HEK293T (cell line): ENCODE measurements at places on chromosomes 11 and 22.

GRCh38 chr11:15969701-15970329, 386.5 kb downstream of the SOX6 start:
- DNase-seq, result no peak

DNA sequence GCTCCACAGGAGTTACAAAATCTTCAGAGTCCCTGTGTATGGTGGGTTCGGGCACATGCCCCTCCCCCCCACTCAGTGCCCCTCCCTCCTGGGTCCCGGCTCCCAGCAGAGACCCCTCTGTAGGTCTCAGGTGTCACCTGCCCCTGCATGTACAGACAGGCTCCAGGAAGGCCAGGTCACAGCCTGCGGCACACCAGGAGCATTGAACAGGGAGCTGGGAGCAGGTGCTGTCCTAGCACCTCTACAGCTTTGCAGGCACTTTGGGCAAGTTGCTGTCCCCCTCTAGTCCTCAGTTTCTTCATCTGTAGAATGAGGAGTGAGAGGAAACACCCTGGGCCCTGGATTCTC, 80.1 kb upstream of the RTL6 start:
- DNase-seq, result no peak

DNA sequence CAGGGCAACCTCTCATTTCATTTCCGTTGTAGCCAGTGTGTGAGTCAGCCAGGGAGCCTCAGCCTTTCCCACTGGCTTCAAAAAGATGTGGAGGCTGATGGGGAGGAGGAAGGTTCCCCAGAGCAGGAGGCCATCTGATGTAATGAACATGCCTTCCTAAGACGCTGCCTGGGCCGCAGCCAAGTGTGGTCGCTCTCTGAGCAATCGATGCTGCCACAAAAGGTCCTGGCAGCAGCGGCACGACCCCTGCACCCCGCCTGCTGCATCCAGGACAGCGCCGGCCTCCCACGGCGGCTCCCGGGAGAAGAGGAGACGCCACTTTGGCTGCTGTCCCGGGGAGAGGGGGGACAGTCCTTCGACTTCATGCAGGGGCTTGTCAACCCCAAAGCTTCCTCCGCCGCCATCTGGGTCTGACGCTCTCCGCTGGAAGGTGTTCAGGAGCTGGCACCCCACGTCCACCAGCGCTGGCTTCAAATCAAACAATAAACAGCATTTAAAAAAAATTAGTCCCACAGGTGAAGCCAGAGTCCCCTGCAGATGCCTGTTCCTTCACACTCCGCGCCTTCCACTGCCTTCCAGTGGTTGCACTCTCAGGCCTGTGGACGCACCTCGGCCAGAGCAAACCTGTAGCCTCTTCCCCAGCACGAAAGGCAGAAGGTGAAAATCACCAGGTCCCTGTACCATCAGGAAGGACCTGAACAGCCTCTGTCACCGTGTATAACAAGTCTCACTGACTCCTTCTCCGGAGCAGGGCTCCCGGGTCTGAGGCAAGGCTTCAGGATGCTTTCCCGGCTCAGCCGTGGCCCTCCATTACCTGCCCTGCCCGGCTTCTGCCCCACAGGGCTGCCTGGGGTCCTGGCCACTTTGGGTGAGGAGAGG, 930.7 kb downstream of the BRD1 start:
- no peak for DNase-seq

DNA sequence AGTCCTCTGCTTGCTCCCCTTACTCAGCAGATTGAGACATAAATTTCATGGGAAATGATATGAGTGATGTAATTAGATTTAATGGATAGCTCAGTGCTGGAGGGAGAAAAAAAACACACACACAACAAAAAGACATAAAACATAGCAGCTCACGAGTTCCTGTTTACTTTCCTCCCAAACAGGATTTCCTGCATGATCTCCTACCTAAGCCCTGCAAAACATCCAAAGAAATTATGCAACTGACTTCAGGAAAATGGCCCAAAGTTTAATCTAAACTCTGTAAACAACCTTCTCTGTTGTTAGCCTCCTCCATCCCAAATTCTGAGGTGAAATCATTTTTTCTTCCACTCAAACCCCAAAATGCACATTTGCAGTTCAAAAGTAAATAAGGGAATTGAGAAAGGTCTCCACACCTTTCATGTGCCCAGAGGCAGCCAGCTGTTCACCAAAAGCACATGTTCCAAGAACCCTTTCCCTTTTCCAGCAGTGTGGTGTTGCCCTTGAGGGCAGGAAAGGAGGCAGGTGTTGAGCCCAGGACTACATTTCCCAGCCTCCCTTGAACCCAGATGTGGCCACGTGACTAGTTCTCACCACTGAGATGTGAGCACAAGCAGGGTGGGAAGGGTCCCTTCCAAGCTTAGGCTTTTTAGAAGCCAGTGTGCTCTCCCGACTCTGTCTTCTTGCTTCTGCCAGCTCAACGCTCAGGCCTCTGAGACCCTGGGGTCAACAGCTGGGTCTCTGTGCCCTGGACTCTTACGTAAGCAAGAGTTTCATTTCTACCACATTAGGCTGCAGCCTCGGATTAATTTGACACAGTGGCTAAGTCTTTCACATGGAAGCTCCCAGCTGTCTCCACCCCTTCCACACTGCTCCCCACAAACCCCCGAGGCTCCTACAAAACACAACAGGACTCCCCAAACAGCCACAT, 301.2 kb downstream of the CTTN start:
- no peak for DNase-seq

- no peak for DNase-seq
Measured at GRCh38 chr11:68282141-68282860, 10.5 kb upstream of the C11orf24 start.
